LNCaP clone FGC (cell line): ENCODE measurements at places on chromosomes 1 and 21.

DNA sequence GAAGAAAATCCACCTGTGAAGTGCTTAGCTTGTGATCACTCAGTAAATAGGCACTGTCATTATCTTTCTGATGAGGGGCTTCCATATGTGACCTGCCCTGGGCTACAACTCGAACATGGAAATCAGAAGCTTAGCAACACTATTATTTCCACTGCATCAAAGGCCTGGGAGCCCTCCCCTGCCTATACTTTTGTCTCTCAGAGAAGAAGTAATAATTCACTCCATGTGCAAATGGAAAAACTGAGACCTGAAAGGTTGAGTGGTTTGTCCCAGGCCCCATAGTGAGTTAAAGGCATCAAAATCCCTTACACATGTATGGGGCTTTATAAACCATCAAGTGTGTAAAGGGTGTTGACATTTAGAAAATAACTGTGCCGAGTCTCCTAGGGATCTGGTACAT lies 20.9 kb downstream of the SOX13 start:
- no peak for DNase-seq

DNA sequence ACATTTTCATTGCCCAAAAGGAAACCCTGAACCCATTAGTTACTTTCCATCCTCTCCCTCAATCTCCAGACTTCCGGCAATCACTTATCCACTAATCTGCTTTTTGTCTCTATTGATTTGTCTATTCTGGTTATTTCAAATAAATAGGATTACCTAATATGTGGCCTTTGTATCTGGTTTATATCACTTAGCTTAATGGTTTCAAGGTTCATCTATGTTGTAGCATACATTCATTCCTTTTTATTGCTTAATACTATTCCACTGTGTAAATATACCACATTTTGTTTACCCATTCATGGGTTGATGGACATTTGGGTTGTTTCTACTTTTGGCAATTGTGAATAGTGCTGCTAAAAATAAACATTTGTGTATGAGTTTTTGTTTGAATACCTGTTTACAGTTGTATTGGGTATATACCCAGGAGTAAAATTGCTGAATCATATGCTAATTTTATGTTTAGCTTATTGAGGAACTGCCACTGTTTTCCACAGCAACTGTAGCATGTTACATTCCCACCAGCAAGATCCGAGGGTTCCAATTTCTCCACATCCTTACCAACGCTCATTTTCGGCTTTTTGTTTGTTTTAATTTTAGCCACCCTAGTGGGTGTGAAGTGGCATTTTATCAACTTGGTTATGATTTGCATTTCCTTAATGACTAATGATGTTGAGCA lies 2.5 kb upstream of the SLC25A44 start:
- no peak for DNase-seq

GRCh38 chr1:44019466-44019948 lies 11.8 kb downstream of the SLC6A9 start:
- no peak for DNase-seq

GRCh38 chr1:44044071-44044801 lies 13.0 kb upstream of the SLC6A9 start:
- DNase-seq, result no peak

- DNase-seq, result no peak
Observed at GRCh38 chr21:39669485-39669884, 56.7 kb downstream of the B3GALT5 start.

DNA sequence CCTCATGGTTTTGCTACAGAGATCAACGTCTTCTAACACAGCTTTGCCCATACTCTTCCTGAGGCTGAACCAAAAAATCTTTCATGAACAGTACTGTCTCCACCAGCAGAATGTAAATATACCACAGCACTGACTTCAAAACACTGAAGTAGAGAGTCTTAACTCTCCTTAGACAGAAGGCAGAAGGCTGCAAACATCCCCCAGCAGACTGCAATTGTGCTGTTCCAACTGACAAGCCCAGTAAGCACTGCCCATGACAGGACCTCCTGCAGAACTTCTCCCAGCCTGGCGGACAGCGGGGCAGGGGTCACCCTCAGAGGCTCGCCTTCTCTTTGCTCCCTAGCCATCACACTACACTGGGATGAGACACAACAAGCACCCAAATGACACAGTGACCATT lies 218.7 kb downstream of the RERE start:
- no peak for DNase-seq
